CD8-positive, alpha-beta memory T cell (primary cell): ENCODE measurements at places on chromosomes 16 and 17. TPM values are rescaled to one million over a fixed set of nuclear protein-coding genes. Genes with fewer than 3 reads are reported as not detected.

Gene EPN3
- not detected for polyA plus RNA-seq

Gene HLF
- 0.59 TPM for polyA plus RNA-seq

Gene ZFP90
- polyA plus RNA-seq: 24.0 TPM

Gene KRTAP2-2
- not detected for polyA plus RNA-seq

DNA sequence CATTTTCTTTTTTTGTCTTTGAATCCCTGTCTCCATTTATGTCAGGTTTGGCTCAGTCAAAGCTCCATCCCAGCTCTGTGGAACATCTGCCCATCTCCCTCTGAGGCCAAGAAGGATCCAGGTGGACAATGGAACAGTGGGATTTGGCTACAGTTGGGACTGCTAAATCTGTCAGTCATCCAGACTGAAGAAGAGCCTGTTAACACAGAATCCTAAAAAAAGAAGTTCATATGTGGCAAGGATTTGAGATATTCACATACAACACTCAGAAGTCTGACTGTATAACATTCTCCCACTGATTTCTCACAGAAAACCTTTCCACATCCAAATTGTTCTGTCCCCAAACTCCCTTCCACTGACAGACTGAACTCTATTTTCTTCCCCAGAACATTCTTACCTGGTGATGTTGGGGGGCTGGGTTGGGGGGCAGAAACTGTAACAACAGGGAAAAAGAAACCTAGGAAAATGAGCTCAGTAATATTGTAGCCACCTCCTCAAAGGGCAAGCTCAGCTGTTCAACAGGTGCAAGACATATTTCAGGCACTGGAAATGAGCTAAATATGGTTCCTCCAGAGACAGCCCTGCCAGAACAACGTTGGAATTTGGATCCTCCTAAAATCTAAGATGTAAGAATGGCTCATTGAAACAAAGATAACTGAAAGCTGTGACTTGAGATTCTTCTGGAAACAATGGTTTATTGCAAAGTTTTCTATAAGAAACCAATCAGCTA, 301.5 kb upstream of the CDH5 start:
- DNase-seq: no peak

DNA sequence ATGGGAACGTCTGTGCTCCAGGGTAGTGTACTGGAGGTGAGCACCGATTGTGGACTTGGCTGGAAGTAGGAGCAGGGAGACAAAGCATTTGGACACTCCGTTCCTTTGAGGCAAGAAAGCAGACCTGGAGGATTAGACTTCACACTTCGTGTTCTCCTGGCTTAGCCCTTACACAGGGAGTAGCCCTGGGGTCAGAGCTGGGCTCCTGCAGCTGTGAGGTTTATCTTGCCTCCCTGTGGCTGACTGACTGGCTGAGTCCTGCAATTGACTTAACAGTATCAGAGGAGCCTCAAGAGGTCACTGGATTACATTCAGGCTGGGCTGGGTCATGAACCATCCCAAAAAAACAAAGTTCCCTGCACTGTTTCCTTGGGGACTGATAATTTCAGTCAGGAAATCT, 37.1 kb downstream of the MPRIP start:
- no peak for DNase-seq

- DNase-seq: no peak
Measured at GRCh38 chr16:54277845-54278703, 8.5 kb downstream of the IRX3 start.

- no peak for DNase-seq
Measured at GRCh38 chr17:62751060-62751691, 56.9 kb downstream of the MARCHF10 start.

DNA sequence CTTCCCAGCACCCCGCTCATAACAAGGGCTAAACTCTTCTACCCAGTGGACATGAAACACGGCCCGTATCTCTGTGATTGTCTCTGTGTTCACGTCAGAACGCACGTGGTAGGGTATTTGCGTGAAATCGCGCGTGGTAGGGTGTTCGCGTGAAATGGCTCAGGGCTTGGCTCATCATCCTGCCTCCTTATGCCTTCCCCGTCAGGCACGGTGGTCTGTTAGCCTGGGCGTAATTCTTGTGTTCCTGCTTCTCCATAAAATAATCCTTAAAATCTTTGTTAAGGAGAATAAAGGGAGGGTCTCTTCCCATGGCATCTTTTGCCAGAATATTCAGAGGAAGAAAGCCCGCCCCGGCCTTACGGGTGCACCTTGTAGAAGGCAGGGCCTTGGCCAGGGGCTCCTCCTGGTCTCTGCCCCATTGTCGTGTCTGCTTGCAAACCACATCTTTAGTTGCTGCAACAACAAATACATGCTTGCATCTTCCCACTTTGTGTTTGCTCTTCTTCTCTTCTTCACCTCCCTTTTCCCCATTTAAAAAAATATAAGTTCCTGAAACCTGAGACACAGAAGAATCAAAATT, 116.7 kb upstream of the CHMP6 start:
- no peak for DNase-seq

GRCh38 chr17:81324851-81325713, 30.0 kb upstream of the SLC38A10 start:
- DNase-seq: no peak

- no peak for DNase-seq
Measured at GRCh38 chr16:89430436-89431157, 59.8 kb downstream of the ANKRD11 start.

DNA sequence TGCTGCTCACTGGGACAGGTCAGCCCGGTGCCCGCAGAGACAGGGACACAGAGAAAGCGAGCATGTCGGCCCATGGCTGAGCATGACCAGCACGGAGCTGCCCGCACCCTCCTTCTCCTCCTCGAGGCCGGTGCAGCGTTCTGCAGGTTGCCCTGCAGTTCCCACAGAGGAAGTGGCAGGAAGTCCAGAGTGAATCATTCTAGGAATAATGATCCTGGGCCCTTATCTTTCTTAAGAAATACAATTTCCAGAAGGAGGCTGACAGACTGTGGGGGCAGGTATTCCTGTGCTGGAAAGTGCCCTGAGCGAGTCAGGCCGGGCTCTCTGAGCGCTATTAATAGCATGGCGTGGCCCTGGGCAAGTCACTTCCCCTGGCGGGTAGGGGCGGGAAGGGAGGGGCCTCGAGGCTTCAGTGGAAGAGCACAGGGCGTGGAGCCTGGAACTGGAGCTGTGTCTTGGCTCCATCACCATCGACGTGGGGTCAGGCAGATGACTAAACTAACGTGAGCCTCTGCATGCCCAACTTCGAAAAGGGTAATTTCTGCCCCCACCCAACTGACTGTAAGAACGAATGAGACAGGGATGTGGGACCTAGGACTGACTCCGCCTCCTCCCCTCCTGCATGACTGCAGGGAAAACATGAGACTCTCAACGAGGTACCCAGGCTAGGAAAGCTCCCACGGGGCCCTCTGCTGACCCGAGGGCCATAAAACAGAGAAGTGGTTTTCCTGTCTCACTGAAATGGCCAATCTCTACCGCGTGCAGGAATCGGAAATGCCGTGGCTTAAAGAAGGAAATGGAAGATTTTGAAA, 9.8 kb downstream of the TMEM204 start:
- DNase-seq: peak; percentile 38

DNA sequence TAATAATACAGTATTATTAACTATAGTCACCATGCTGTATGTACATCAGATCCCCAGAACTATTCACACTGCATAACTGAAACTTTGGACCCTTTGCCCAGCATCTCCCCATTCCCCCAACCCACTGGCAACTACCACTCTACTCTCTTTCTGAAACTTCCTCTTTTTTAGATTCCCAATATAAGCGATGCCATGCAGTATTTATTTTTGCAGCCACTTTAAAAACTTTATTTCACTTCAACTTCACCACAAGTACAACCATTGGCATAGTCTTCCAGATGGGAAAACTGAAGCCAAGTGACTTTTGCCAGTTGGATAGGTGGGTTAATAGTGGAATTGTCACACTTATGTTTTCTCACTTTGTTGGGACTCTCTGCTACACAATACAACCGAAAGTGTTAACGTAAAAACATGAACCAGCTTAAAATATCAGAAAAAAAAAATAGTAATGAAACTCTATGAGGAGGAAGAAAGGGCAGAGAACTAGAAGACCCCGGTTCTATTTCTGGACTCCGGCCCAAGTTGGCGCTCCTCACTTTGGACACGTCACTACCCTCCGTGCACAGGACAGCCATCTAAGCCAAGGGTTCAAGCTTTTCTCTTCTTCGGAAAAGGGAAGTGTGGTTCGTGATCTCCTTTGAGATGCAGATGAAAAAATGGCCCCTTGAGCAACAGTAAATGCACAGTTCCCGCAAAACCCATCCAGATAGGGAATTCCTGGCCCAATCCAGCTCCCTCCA, 743 bp downstream of the SHCBP1 start:
- no peak for DNase-seq

DNA sequence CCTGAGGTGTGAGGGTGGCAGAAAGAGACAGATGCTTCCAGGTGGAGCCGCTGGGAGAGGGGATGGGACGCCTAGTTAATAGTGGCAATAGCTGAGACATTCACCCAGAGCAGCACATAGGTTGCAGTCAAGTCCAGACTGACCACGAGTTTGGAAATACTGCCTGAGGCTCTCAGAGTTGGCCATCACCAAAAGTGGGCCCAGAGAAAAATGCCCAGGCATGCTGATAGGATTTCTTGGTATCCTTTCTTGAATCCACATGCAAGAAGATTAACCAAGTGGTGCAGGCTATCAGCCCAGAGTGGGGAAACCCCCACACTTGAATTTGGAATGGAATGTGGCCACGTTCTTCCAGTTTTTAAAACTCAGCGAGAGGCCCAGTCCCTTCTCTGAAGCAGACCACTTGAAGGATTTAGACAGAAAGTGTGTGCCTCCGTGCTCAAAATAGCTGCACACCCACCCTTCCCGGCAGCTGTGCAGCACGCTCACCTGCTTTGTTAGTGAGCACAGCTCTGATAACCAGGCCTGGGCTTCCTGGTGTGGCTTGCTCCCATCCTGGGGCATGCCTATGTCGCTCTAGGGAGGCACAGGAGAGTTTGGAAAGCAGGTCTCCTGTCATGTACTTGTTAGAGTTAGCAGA, 35.7 kb downstream of the PLD6 start:
- no peak for DNase-seq

- no peak for DNase-seq
Measured at GRCh38 chr17:8366231-8366630, 10.3 kb downstream of the KRABD2 start.

- DNase-seq: no peak
Measured at GRCh38 chr16:89921702-89922476, 1.3 kb upstream of the TUBB3 start.

DNA sequence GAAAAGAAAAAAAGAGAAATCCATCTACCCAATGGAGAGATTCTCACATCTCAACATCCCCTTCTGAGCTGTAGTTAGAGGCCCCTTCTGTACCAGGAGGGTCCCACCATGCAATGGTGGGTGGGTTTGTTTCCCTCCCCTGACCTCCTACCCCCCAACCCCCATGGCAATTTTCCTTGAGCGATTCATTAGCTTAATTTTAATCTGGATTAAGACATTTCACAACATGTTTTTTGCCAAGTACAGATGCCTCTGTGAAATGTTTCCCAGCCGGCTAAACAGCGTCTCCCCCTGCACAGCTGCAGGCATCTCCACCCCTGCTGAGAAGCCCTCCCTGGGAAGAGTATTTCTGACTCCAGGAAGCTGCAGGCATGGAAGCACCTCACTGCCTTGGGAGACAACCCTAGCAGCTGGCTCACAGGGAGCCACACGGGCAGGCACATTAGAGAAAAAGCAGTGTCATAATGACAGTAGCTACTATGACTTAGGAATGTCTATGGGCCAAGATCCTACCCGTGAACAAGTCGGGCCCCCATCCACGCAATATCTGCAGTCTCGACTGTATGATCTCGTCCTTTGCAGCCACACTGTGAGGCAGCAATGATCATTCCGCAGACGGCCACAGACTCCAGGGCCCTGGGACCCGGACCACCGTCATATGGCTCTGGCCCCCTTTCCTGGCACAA, 117.3 kb downstream of the ADCY9 start:
- no peak for DNase-seq

DNA sequence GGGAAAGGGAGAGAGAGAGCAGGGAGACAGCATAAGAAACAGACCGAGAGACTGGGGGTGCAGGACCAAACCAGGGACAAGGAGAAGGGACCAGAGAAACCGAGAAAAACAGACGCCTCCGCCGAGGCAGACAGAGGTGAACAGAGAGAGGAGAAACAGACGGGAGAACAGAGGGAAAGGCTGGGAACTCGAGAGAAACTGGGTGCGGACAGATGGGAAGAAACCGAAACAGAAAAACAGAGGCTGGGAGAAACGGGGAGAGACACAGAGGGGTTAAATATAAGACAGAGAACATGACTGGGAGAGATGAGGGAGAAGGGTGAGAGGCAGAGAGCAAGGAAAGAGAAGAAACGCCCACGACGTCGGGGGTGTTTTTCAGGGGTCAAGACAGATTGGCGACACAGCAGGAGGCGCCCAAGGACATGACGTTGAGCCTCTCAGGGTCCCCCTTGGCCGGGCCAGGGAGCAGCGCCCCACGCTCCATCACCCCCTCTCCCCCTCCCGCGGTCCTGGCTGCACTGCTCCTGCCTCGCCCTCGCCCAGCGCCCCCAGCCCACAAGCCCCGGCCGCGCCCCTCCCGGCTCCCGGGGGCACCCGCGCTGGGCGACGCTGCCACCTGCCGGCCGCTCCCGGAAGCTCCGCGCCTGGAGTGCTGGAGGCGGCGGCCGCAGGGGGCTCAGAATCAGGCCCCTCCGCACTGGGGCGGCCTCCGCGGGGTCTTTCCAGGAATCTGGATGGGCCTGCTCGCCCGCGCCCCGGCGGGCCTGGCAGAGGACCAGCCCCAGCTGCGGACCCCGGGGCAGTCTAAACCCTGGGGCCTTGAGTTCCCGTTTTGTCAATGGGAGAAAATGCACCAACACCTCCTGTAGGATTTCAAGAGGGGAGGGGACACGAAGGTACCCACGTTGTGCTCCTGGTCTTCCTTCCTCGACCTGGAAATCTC, 1.3 kb upstream of the TMEM92 start:
- peak; percentile 48 for DNase-seq

DNA sequence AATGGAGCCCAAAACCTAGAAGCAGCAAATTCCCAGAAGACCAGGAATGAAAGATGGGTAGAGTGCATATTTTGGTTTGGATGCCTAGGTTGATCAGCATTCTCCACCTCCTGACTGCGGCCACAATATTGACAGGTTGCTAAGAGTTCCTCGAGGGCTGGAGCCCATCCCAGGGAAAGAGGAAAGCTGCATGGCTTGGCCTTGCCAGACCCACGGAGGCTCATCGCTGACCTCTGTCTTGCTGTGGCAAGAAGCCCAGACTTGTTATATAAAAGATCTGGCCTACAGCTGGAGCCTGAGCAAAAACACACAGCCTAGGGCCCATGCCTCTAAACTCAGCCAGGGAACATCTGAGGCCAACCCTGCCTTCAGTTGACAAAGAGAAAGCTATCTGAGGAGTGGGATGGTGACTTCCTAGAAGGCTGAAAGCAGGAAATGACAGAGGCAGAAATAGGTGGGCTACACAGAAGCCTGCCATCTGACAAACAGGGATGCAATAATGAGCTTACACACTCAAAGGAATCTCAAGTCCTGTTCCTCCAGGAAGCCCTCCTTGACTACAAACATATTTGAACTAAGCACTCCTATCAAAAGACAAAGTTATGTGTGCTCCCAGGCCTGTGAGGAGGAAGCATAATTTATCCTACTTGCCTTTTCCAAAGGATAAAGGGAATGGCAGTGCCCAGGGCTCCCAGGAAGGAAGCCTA, 22.5 kb upstream of the SLC35B1 start:
- no peak for DNase-seq
